ENCODE measurements at places on chromosomes 16 and 17.

DNA sequence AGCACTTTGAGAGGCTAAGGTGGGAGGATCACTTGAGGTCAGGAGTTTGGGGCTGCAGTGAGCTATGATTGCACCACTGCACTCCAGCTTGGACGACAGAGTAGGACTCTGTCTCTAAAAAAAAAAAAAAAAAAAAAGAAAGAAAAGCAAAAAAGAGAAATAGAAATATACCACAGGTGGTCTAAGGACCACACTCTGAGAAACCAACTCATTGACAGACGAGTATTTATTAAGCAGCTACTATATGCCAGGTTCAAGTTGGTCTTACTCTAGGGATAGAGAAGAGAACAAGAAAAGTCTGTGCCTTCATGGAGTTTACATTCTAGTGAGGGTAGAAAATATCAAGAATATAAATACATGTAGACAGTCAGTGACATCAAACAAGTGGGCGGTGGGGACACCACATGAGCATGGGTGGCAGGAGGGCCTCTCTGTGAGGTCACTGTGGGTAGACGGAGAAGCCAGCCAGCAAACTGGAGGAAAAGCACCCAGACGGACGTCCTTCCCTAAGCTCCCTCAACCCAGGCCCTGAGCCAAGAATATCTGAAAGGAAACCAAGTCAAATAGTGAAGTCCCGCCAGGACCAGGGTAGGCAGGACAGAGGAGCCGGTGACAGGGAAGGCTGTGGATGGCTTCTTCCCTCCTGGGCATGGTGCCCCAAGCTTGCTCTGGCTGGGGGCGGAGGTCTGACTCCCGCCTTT, 4.7 kb downstream of the CDIPT start:
- DNase-seq: no peak

DNA sequence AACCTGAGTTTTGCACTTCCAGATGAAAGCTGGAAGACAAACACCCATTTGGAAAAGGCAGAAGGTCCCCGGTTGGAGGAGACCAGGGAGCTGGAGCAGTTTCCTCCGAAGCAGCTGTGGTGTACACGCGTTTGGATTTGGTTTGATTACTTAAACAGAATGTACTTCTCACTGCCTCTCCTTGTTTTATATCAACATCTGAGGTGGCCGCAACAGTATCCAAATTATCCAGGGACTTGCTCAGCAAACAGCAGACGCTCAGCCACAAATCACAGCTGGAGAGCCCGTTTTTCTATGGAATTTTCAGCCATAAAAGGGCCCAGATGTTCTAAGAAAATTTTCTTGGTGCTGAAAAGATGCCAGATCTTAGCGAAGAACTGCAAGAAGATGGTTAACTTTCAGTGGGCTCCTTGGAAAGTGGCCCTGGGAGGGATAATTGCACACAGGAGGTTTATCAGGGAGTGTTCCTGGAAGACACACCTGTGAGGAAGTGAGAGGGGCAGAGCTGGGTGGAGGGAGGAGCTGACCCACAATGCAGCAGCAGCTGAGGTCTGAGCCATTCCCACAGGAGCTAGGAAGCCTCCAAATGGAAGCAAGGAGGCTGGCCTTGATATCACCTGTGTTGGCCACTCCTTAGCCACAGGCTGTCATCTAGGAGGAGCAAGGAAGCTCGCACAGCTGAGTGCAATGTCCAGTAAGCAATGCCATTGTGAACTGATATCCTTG, 28.9 kb upstream of the CDH5 start:
- no peak for DNase-seq

DNA sequence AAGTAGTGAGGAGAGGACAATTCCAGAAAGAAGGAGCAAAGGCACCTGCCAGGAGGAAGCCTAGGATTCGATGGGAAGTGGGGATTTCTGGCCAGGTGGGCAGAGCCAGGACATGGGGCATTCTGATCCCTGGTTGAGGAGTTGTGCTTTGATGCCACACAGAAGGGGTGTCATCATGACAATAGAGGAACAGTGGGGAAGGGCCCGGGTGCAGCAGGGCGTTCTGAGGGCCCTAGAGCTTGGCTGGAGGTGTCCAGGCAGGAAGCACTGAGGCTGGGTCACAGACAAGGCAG, 4.3 kb downstream of the EVPLL start:
- no peak for DNase-seq

- no peak for DNase-seq
Measured at GRCh38 chr17:64984851-64985521, 65.7 kb upstream of the LRRC37A3 start.

DNA sequence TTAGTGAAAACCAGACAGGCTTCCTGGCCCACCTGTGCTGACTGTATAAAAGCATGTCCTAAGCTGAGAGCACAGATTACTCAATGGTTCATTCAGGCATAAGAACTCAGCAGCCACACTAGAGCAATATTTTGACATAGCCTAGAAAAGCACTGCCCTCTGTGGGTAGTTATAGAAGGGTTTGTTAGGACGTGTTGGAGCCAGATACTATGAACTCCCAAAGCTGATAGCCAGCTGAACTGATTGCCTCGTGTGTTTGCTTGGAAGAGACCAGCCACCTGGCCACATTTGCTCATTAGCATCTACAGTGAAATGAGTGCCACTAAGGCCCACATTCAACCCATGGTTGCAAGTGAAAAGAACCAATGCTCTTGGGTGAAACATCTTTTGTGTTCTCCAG, 30.8 kb upstream of the ABCA5 start:
- DNase-seq: no peak

- peak; percentile 50 for DNase-seq
Measured at GRCh38 chr17:77772461-77772897, 186.0 kb upstream of the TNRC6C start.

DNA sequence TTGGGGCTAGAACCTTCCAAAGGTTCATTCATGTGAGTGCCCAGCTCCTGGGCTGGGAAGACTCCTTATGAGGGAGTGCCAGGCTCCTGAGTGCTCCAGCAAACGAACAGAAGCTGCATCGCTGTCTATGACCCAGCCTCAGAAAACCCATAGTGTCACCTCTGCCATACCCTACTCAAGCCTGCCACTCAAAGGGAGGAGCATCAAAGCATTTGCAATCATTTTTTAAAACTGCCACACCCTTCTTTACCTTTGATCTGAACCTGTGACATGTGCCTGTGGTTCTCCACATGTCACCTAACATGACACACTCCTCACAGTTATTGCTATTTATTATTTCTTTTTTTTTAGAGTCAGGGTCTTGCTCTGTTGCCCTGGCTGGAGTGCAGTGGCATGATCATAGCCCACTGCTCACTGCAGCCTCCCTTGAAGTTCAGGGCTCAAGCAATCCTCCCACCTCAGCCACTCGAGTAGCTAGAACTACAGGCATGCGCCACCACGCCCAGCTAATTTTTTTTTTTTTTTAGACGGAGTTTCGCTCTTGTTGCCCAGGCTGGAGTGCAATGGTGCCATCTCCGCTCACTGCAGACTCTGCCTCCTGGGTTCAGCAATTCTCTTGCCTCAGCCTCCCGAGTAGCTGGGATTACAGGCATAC, 7.3 kb upstream of the KDM8 start:
- no peak for DNase-seq

DNA sequence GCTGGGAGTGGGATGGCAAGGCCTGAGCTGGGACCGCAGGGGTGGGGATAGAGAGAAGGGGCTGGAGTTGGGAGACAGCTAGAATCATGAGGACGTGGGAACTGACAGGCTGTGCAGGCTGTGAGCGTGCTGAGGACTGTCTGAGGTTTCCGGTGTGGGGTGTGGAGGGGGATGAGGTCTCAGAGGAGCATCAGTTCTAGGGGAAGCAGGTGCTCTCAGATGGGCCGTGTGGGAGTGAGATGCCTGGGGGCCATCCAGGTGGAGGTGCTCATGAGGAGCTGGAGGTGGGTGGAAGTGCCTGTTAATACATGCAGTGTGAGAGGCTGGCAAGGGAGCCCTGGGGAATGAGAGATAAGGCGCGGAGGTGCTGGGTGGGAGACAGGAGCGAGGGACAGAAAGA, 27.2 kb downstream of the HASPIN start:
- DNase-seq: no peak

- no peak for DNase-seq
Measured at GRCh38 chr16:2783581-2784357, 3.6 kb downstream of the PRSS33 start.

GRCh38 chr17:27569884-27570577, 61.0 kb upstream of the LGALS9 start:
- no peak for DNase-seq

- DNase-seq: no peak
Measured at GRCh38 chr17:40306395-40306794, 2.6 kb upstream of the RARA start.

- no peak for DNase-seq
Measured at GRCh38 chr16:349211-349610, 3.3 kb downstream of the AXIN1 start.

DNA sequence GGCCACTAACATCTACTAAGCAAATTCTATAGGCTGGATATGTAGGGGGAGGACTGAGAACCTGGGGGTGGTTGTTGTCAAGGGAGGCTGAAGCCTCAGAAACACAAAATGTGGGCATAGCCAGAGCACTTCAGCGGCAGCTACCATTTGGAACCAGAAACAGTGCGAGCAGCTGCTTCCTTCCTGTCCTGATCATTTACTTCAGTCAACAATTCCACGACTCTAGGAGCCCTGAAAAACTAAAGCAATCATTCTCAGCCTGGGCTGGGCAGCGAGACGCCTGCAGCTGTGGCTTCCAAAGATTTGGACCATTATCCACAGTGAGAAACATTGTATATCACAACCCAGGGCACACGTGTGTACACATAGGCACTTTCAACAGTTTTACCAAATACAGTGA, 93.9 kb upstream of the WSCD1 start:
- no peak for DNase-seq

DNA sequence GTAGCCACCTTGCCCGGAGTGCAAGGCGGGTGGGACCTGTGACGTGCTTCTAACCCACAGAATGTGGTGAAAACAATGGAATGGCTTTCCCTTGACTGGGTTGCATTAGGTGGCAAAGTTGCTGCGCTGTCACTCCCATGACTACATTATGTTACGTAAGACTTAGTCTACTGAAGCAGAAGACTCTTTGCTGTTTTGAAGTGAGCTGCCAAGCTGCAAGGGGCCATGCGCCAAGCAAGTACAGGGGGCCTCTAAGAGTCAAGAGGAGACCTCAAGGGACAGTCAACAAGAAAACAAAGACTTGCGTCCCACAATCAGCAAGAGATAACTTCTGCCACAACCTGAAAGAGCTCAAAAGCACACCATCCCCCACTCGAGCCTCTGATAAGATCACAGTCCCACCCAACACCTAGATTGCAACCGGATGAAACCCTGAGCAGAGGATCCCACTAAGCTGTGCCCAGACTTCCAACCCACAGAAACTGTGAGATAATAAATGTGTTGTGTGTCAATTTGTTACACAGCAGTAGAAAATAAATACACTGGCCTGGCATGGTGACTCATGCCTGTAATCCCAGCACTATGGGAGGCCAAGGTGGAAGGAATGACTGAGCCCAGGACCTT, 16.5 kb downstream of the ANKRD11 start:
- DNase-seq: no peak

GRCh38 chr16:51228097-51228659, 77.1 kb upstream of the SALL1 start:
- no peak for DNase-seq

DNA sequence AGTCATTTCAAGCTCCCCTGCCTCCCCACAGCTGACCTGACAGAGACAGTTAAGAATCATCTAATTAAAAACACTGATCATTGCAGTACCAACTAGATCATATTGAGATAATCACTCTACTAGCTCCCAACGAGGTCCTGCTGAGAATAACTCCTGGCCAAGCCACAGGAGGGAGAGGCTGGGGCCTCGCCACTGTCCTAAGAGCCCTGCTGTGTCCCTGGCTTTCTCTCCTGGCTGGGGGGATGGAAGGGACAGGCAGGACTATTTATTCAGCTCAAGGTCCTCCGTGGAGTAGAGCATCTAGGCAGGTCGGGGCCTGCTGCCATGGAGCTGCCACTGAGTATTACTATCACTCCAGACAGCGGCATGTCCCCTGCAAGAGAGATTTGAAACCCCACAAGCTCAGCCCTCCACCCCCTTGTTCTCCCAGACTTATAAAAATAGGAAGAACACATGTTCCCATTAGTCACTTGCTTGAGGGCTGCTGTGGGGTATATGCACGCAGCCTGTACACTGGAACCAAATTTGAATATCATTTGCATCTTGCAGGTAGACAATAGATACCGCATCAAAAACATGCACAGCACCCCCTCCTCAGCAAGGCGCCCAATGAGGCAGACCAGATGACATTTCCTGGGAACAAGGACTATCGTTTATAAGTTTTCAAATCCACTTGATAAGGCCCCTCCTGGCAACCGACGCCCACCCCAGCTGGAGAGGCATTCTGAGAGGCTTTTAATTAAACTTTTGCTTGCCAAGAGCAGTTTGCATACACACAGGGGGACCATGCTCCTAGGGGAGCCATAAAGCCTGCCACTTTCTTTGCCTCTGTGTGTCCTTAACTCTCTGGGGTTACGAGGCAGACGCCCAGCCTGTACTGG, 385.2 kb upstream of the ZFHX3 start:
- no peak for DNase-seq

DNA sequence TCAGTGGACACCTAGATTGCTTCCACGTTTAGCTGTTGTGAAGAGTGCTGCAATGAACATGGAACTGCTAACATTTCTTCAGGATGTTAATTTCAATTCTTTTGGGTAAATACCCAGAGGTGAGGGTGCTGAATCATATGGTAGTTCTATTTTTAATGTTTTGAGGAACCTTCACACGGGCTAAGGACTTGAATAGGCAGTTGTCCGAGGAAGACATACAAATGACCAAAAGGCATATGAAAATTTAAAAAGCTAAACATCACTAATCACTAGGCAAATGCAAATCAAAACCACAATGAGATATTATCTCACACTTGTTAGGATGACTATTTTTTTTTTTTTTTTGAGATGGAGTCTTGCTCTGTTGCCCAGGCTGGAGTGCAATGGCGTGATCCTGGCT, 173.3 kb downstream of the PRKCB start:
- no peak for DNase-seq

Measured in activated B cell treated with CpG ODN at 0.5 μM for 24 hours (primary cell).